ENCODE measurements at places on chromosomes 2 and 18.

DNA sequence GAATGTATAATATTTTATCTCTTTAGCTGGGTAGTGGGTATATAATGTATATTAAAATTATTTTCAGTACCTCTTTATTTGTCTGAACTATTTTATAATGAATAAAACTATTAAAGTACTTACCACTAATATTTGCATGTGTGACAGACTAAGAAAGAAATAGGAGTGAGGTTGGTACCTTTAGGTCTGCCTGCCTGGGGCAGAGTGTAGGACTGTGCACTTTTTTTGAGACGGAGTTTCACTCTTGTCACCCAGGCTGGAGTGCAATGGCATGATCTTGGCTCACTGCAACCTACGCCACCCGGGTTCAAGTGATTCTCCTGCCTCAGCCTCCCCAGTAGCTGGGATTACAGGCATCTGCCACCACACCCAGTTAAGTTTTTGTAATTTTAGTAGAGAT lies 18.8 kb downstream of the NCOA1 start:
- DNase-seq: no peak

DNA sequence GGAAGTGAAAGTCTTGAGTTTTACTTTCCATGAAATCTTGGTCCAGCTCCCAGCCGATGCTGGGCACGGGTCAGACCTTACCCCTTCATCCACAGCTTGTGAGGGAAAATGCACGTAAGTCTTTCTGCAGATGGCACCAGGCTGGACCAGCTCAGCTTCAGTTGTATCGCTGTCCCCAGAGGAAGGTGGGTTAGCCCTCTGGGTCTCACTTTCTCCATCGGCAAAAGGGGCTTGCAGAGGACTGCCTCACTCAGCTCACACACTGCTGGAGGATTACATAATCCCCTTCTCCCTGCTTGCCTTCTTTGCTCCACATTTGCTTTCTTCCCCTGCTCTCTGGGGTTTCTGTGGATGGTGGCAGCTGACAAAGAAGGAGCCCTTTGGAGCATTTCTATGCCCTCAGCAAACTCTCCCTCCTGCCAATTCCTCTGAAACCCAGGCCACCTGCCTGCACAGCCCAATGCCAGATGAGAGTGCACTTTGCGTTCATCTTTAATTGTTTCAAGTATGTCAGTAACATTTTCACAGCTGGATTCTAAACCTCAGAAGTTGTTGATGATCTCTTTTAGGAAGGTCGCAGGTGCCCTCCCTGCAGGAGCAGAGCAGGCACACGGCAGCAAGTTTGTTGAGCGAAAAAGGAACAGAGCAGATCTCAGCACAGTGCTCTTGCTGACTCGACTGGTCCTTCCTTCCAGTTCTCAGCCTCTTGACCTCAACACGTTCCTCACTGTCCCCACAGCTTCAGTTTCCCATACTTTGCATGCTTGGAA lies 155.6 kb upstream of the GLI2 start:
- no peak for DNase-seq

DNA sequence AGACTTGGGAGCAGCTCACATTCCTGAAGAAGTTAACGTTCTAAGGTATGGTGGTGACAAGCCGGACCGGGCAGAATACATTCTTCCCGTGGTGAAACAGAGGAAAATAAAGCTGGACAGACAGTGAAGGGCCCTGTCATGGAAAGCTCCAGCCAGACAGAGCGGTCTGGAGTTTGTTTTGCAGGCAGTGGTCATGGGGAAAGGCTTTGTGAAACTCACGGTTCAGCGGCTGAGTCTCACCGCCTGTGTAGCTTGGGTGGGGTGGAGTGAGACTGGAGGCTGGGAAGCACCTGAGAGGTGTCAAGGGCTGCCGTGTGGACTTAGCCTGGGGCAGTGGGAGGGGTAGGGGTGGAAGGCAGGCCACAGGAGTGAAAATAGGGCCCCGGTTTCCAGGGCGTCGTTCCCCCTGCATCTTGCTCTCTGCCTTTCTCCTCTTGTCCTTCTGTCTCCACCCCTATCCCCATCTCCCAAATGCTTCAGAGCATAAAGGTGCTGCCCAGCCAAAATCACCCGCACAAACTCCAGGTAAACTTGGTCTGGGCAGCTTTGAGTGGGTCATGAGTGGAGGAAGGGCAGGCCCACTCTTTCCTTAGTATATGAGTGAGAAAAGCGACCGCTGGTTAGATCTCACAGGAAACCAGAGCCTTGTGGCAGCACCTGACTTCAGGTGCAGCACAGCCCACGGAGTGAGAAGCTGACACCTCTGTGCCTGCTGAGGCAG lies 11.4 kb upstream of the SLC20A1 start:
- DNase-seq: no peak

- DNase-seq: no peak
These were observed 521.8 kb upstream of the TCF4 start for GRCh38 chr18:56109757-56110156.

GRCh38 chr2:162887902-162888301 lies 49.3 kb upstream of the KCNH7 start:
- no peak for DNase-seq

- no peak for DNase-seq
These were observed 96.3 kb downstream of the ARMC9 start for GRCh38 chr2:231294571-231295362.

DNA sequence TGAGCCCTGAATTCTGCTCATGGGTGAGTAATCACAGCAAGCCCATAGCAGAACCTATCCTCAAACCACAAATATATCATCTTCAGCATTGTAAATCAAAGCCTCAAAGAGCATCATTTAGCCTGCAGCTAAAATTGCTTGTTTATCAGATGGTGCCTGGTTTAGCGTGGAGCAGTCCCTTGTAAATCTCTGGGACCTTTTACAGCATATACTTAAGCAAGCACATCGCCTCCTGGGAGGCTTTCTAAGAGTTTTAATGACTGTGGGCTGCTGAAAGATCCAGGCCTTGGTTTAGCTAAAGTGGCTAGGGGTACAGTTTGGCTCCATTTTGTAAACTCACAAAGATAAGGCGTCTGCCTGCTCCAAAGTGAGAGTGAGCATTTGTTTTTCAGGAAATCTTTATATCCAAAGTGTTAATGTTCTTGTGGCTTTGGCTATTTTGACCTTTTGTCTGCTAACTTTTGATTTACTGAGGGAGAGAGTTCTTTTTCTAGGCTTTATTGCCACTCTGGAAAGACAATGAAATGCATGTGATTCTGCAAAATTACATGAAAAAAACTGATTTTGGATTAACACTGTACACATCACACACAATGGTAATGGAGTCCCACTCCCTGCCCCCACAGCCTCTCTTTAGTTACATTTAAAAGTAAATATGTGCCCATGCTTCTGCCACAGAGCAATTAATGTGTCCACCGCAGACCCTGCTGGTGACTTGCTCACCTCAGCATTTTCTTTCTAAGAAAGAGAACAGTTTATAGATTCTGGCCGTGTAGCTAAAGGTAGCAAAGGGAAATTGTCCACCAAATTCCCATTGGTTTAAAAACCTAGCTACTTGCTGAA lies 194.8 kb downstream of the LNPK start:
- DNase-seq: no peak

GRCh38 chr18:32460171-32460731 lies 10.4 kb downstream of the GAREM1 start:
- no peak for DNase-seq

DNA sequence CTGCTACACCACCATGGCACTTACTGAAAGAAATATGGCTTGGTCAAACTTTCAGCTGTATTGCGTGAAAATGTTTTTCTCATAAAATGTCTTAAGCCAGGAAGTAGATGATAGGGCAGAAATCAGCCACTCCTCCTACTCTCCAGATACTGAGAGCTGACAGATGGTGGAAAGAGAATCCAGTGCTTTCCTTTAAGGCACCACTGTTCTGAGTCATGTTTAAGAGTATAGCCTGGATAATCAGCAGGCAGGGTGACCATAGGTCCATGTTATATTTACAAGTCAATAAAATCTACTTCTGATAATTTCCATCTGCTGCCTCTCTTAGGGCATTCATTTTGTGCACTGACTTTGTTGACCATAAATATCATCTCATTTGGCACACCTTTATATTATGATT lies 21.9 kb downstream of the ARPC2 start:
- DNase-seq: no peak

DNA sequence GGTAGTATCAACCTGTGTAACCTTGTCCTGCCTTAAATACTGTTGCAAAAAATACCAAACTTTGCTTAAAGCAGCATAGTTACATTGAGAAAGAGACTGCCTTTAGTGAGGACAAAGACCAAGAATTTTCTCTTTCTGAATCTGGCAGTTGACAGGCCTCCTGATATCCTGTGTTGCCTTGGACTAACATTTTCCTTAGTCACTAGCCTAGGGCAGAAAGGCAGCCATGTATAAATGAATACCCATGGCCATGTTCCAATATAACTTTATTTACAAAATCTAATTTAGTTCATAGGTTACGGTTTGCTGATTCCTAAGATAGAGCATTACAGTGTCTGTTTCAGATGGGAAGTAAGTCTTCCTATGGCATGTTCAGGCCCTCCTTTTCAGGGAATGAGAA lies 895.4 kb downstream of the CNTNAP5 start:
- no peak for DNase-seq

DNA sequence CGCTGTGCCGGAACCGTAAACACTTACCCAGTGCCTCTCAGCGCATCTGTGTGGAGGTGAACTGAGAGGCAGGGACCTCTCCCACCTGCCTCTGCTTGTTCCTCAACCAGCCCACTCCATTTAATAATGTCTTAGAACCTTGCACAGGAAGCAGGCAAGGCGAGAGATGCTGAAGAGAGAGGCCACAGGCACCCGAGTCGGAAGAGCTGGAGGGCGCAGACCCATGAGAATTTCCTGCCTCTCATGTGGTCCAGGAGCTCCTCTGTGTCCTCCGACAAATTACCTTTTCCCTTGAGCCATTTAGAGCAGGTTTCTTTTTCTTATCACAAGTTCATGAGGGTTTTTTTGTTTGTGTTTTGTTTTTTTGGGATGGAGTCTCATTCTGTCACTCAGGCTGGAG lies 4.9 kb upstream of the RFX8 start:
- no peak for DNase-seq

DNA sequence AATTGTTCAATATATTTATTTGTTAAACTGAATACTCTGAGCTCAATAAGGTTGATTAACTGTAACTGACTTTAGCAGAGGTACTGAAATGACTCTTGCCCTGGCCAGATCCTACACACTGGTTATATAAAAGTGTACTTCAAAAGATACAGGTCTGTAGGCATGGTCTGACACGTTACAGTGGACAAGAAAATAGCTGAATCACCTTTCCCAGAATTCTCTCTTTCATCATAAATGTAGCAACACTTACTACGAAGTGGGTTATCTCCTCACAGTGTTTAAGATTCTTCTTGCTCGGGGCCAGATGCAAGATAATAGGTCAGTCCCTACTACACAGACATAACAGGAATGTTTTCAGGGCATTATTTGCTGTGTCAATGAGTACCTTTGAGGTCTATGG lies 107.0 kb upstream of the ZC3H15 start:
- no peak for DNase-seq

GRCh38 chr2:167489325-167489724 lies 601.0 kb downstream of the XIRP2 start:
- no peak for DNase-seq

DNA sequence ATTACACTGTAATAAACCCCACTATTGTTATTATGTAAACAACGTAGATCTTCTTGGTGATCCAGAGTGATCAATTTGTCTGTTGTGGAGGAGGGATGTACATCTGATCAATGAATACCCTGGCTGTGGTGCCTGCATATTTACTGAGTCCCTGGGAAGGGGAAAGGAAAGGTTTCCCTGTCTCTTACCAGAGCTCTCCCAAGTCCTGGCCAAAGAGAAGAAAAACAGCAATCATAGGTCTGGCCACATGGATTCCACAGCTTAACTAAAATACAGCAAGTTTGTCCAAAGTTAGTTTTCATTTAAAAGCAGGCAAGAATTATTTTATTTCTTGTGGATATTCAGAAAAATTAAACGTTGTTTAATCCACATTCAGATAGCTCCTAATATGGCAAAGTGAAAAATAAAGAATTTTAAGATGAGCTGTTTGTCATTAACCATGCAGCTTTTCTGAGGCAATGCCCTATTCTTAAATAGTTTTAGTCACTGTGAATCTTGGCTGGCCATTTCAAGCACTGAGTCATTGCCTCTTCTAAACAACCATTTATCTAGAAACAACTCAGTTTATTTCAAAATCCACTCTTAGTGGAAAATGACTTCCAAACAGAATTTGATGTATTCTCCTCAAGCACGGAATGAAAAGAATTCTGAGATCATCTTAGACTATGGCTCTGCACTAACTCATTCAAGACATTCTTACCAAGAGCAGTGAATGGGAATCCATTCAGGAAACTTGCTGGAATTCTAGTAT lies 1004.4 kb upstream of the CDH2 start:
- DNase-seq: no peak

- DNase-seq: no peak
These were observed 17.3 kb upstream of the GTF2A1L start for GRCh38 chr2:48600204-48600813.

DNA sequence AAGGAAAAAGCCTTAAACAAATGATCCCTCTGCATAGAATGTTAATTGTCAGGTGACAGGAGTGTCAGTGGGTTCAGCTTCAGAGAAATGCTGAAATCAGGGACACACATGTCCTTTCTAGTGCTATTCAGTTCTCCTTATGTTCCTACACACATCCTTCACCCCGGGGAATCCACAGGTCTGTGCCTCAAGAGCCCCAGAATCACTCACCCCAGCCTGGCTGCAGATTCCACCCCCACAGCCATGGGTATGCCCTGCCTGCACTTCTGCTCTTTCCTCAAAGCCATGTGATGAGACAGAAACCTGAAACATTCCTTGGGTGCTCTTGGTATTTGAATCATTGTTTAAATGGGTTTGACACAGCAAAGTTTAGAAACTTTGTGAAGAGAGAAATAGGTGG lies 27.4 kb upstream of the FZD7 start:
- DNase-seq: no peak

GRCh38 chr2:239073745-239074530 lies 226.1 kb downstream of the TWIST2 start:
- DNase-seq: no peak

DNA sequence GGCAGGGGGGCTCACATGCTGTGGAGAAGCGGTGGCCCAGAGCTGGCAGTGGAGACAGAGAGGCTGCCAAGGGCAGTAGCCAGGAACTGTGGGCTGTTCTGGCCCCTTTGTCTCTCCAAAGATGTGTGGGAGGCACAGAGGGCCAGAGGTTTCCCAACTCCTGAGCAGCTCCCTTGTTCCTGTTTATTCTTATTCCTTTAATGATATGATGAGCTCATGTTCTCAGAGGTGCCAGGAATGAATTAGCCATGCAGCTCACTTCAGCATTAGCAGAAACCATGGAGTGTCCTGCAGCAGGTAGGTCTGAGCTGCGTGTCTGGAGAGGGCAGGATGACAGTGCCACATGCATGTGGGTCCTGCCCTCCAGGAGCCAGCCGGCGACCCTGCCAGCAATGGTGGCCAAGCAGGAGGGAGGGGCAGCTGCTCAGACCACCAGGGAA lies 77.9 kb upstream of the FZD7 start:
- no peak for DNase-seq

GRCh38 chr2:66495788-66496640 lies 61.1 kb downstream of the MEIS1 start:
- DNase-seq: no peak

Measured in stimulated activated CD8-positive, alpha-beta memory T cell treated with anti-CD3 and anti-CD28 coated beads, Interleukin-4, amount 100 ng/mL, for 48 hours (primary cell).